Uterine smooth muscle cell (primary cell): ENCODE measurements at places on chromosomes 1 and 21. TPM values are rescaled to one million over a fixed set of nuclear protein-coding genes. Genes with fewer than 3 reads are reported as not detected.

The KRTAP10-4 gene
- total RNA-seq = not detected in 2 replicates

The OR2T33 gene
- not detected in 2 replicates for total RNA-seq

The SNX7 gene
- 35.2 and 48.1 TPM in 2 replicates for total RNA-seq

The GOLT1A gene
- not detected in 2 replicates for total RNA-seq

The AGTRAP gene
- total RNA-seq = 51.0 and 59.9 TPM in 2 replicates

The CYP4A22 gene
- total RNA-seq = not detected in 2 replicates

The OLFML2B gene
- 4.9 and 7.0 TPM in 2 replicates for total RNA-seq

The TNFRSF4 gene
- 0.12 TPM in 1 of 2 replicates, not detected in the other for total RNA-seq

The FAM72A gene
- 3.0 and 5.5 TPM in 2 replicates for total RNA-seq

The IKBKE gene
- 11.4 and 14.3 TPM in 2 replicates for total RNA-seq

The ANKRD34A gene
- 0.33 and 0.50 TPM in 2 replicates for total RNA-seq

The CD5L gene
- not detected in 2 replicates for total RNA-seq

The KCNE2 gene
- not detected in 2 replicates for total RNA-seq

The IL10 gene
- total RNA-seq = not detected in 2 replicates

The F5 gene
- total RNA-seq = not detected in 2 replicates

The RIMKLA gene
- total RNA-seq = under 0.01 and 0.12 TPM in 2 replicates

The KCNJ10 gene
- total RNA-seq = under 0.01 TPM in 1 of 2 replicates, not detected in the other

The IVNS1ABP gene
- total RNA-seq = 47.8 and 50.0 TPM in 2 replicates

The CREB3L4 gene
- 7.7 and 10.4 TPM in 2 replicates for total RNA-seq

The CTNNBIP1 gene
- total RNA-seq = 24.2 and 25.2 TPM in 2 replicates

The LAPTM5 gene
- not detected in 2 replicates for total RNA-seq

The FCRL1 gene
- total RNA-seq = not detected in 2 replicates

The ST6GALNAC3 gene
- total RNA-seq = 0.37 and 0.44 TPM in 2 replicates

The CR2 gene
- total RNA-seq = not detected in 2 replicates

The CGN gene
- 0.11 and 0.12 TPM in 2 replicates for total RNA-seq

The NTMT2 gene
- not detected in 2 replicates for total RNA-seq

The AGBL4 gene
- total RNA-seq = not detected in 2 replicates

The CCDC18 gene
- 17.1 and 32.8 TPM in 2 replicates for total RNA-seq

The S1PR1 gene
- total RNA-seq = 11.0 and 12.2 TPM in 2 replicates

The C1orf87 gene
- not detected in 2 replicates for total RNA-seq

The PALMD gene
- total RNA-seq = 0.37 and 0.55 TPM in 2 replicates

The ASCL5 gene
- not detected in 2 replicates for total RNA-seq

The GSTM1 gene
- total RNA-seq = 0.37 and 15.3 TPM in 2 replicates

The OR2T29 gene
- total RNA-seq = not detected in 2 replicates

The ESPN gene
- total RNA-seq = 0.62 TPM in 1 of 2 replicates, not detected in the other

The PIGM gene
- 3.1 and 4.0 TPM in 2 replicates for total RNA-seq

The CELA2A gene
- total RNA-seq = not detected in 2 replicates

The RGS13 gene
- not detected in 2 replicates for total RNA-seq

The RXRG gene
- total RNA-seq = not detected in 2 replicates

The KRTAP13-2 gene
- total RNA-seq = not detected in 2 replicates

The IFNLR1 gene
- not detected in 2 replicates for total RNA-seq

The IQCC gene
- total RNA-seq = 2.4 and 4.6 TPM in 2 replicates

The RNF223 gene
- total RNA-seq = not detected in 2 replicates

The LHX4 gene
- under 0.01 and 0.12 TPM in 2 replicates for total RNA-seq

The HMGB4 gene
- not detected in 2 replicates for total RNA-seq

The RNF19B gene
- total RNA-seq = 19.5 and 24.0 TPM in 2 replicates
